ENCODE measurements at places on chromosomes 13 and 19.
A peak's percentile ranks its signal among the peaks of the same experiment; 100 is the strongest.

GRCh38 chr19:41903193-41903953 lies 20.4 kb downstream of the ARHGEF1 start:
- no peak for DNase-seq

DNA sequence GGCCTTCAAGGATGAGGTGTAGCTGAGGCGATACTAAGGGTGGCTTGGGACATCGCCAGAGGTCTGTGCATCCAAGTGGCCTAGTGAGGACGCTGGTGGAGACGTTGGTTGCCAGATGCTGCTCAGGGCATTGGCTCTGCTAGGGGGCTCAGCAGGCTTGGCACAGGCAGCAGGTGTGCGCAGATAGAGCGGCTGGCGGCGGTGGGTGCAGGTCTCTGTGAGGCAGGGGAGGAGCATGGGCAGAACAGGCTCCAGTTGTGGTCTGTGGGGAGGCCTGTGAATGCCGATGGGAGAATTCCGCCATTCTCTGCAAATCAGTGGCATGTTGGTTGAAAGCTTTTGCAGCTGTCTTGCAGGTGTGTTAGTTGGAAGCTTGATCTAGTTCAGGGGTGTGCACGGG lies 21.2 kb downstream of the PRAM1 start:
- DNase-seq: no peak

DNA sequence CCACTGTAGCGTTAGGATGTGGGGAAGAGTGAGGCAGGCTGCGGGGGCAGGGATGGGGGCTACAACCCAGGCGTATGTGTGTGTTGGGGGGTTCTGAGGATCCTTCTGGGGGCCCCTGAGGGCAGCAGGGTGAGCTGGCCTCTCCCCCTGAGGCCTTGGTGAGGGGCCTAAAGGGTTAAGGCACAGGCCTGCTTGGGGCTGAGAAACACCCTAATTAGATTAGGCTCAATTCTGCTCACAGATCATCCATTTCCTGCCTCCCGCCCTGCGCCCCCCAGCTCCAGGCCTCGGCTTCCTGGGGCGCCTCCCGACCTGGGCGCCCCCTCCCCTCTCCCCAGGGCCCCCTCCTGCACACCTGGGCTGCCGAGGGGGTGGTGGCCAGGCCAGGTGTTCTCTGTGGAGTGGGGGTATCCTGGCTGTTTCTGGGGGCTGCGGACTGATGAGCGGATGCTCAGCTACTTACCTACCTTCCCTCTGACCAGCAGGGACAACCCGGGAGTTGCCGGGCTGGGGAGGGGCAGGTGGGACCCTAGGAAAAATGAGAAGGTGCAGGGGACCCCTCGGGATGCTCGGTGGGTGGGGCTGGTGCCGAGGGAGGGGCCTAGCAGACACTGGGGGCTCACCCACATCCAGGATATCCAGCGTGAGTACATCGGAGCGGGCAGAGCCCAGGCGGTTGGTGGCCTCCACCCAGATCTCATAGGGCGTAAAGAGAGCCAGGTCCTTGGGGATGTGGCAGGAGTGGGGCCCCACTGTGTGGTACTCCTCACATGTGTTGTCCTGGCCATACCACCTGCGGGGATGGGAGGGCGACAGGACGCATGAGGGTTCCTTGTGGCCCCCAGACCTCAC lies 8.6 kb downstream of the CRLF1 start:
- no peak for DNase-seq

DNA sequence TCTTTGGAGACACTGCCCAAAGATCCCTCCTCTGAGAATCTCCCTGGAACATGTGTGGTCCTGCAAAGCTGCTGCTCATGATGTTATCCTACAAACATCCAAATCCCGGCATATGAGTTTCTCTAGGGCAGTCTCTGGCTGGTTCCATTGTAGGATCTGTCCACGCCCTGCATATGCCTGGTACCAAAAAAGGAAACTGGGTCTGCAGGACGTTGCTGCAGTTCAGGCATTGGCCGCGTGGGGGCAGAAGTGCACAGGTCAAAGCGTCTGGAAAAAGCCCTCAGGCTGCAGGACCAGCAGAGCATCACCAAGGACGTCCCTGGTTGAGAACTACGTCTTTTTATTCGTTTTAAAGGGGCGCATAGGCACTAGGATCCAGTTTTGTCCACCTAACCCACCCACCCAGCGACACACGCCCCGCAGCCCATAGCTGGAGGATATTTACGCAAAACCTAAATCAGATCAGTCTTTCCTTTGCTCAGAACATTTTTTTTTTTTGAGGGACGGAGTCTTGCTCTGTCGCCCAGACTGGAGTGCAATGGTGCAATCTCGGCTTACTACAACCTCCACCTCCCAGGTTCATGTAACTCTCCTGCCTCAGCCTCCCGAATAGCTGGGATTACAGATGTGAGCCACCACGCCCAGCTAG lies 12.9 kb upstream of the ZNF564 start:
- peak; percentile 96 for DNase-seq

- DNase-seq: no peak
Observed at GRCh38 chr13:99005609-99006008, 27.7 kb upstream of the DOCK9 start.

DNA sequence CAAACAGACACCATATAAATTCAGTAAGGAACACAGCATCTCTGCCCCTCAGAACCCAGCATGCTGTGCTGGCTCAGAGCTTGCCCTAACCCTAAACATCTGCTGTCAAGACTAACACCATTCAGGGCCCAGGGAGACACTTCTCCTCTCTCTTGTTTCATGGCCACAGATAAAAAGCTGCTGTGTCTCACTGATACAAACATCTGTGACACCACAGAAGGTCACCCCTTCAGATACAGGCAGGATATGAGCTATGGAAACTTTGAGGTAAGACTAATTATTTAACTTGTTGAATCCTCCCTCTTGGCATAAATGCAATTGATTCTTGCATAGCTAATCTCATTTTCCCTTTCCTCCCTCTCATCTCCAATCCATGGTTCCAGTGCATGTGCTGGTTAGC lies 61.6 kb upstream of the GPR12 start:
- DNase-seq: no peak

GRCh38 chr19:28556371-28556770 lies 656.6 kb downstream of the UQCRFS1 start:
- DNase-seq: no peak

- no peak for DNase-seq
Observed at GRCh38 chr19:32858155-32858554, 11.4 kb downstream of the SLC7A9 start.

DNA sequence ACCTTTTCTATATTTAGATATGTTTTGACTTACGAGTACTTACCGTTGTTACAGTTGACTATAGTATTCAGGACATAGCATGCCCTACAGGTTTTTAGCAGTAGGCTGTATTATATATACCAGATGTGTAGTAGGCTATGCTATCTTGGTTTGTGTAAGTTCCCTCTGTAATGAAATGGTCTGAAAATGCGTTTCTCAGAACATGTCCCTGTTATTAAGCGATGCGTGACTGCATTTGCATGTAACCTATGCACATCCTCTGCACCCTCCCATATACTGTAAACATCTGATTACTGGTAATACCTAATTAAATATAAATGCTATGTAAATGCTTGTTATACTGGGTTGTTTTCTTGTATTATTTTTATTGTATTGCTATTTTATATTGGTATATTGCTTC lies 6.6 kb downstream of the ZNF766 start:
- DNase-seq: no peak

DNA sequence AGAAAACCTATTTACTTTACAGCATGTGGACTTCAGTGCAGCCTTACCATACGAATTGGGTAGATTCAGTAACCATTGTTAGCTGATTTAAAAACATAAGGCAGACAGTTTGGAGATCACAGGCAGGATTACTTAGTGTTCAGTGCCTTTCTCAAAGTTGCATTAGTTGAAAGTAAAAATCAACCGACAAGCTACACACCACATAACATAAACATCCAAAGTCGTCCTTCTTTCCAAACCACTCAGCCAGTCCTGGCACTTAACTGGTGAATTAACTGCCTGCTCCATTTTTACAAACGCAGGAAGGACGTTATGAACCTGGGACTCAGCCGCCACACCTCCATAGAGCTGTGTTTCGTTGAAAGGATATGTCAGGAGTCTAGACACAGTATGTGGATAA lies 91.4 kb downstream of the COL4A1 start:
- DNase-seq: no peak

DNA sequence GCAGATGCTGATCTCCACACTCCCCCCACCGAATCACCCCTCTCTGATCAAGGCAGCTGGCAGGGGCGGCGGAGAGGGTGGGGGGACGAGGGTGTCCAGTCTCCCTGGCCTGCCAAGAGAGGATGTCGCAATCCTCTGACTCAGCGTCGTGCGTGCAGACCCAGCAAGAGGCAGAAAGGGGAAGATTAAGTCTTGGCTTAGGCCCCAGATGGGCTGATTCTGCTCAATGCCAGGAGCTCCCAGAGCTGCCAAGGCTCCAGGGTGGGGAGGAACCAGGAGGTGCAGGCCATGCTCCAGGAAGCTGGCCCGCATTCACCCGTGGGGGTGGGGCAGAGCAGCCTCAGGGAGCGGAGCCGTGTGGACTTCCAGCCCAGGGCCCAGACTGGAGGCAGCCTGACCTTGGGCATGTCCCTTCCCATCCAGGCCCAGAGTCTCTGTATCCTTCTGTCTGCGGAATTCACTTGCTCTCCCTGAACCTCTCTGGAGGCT lies 6.6 kb upstream of the BCL3 start:
- DNase-seq: no peak

- no peak for DNase-seq
Observed at GRCh38 chr13:33677215-33677614, 140.7 kb upstream of the RFC3 start.

DNA sequence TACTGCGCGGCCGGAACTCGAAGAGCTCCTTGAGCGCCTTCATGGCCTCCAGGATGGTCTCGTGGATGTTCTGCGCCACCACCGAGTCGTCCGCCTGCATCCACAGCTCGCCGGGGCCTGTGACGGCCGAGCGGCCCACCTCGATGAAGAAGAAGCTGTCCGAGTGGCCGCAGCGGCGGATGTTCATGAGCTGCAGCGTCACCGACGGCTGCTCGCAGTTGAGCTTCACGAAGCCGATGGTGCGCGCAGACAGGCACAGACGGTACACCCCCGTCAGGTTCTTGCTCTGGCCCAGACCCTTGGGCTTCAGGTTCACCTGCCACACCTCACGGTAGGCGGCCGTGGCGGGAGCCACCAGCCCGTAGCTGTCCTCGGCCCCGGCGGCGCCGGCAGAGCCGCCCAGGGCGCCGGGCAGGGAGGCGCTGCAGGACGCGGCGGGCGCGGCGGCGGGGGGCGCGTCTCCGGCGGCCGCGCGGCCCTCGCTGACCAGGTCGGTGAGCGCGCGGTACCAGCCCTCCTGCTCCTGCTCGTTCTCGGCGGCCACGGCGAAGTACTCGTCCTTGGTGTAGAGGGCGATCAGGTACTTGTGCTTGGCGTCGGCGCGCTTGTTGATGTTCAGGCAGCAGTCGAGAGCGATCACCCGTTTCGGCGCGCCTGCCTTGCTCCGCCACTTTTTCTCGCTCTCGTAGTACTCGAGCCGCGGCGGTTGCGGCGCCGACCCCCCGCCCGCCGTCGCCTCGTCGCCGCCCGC lies 1.1 kb downstream of the IRS2 start:
- DNase-seq: peak; percentile 60

DNA sequence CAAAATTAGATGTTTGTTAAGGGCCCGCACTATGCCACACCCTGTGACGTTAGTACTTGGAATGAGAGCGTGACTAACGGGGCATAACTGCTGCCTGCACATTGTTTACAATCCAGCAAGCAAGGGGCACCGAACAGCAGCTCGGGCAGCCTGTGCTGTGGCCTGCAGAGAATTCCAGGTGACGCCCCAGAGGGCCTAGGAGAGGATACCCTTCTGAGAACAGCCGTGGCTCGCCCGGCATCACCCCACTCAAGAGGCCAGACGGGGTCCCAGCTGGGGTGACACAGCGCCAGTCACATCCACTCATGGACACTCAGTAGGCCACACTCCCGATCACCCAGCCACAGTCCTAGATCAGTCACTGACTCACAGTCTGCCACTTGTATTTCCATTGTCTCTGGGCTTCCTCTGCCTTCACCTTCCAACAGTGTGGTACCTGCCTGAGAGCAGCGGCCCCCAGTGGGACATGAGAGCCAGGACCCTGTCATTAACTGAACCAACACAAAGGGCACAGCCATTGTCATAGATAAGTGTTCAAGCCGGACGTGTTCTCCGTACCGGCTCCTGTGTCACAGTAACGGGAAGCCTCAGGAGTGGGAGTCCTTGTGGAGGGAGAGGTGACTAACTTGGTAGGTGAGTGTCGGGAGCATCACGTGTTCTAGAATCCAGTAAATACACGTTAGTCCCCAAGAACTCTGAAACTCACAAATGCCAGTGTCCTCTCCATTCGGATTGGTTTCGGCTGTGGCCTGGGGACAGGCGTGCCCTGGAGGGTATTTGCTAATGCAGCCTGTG lies 7.5 kb downstream of the ZNF331 start:
- DNase-seq: no peak

GRCh38 chr13:106753251-106753650 lies 185.3 kb upstream of the ARGLU1 start:
- no peak for DNase-seq

GRCh38 chr13:37484056-37484455 lies 114.5 kb downstream of the POSTN start:
- no peak for DNase-seq

DNA sequence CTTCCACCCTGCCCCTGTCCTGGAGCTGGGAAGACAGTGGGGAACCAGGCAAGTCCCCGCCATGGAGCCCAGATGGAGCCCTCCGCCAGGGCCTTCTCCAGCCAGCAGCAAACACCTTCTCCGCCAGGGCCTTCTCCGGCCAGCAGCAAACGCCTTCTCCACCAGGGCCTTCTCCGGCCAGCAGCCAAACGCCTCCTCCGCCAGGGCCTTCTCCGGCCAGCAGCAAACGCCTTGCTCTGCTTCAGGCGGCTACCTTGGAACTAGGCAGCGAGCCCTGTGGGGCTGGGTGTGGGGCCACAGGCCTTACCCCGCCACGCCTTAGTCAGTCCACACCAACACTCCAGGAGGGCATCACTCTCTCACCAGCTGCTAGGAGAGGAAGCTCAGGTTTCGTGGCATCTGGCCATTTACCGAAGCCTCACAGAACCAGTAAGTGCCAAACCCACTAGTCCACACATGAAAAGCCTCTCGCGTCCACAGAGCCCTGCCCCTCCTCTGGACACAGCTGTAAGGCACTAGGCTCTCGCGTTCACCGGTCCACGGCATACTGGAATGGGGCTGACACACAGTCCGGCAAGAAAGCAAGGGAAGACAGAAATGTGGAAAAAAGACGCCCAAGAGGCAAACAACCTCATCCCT lies 41.0 kb downstream of the MLLT1 start:
- DNase-seq: no peak

DNA sequence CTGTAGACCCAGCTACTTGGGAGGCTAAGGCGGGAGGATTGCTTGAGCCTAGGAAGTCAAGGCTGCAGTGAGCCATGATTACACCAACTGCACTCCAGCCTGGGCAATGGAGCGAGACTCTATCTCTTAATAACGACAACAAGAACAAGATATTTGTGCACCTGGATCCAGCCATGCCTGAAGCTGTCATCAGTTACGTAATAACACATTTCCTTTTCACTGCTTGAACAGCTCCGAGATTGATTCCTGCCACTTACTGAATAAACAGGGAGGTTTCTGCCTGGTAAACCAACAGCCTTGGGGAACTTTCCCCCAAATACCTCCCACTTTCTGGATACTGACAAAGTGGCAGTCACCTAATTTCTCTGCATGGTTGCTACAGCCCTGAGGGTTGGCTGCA lies 5.4 kb downstream of the KANK2 start:
- no peak for DNase-seq

- no peak for DNase-seq
Observed at GRCh38 chr13:26060357-26060756, 8.5 kb upstream of the SHISA2 start.
